ENCODE measurements at places on chromosomes 16 and 17.

GRCh38 chr17:55420067-55420775 is 1.4 kb downstream of the MMD start:
- no peak for DNase-seq

GRCh38 chr16:1917056-1917664 is 1.1 kb downstream of the HS3ST6 start:
- no peak for DNase-seq

DNA sequence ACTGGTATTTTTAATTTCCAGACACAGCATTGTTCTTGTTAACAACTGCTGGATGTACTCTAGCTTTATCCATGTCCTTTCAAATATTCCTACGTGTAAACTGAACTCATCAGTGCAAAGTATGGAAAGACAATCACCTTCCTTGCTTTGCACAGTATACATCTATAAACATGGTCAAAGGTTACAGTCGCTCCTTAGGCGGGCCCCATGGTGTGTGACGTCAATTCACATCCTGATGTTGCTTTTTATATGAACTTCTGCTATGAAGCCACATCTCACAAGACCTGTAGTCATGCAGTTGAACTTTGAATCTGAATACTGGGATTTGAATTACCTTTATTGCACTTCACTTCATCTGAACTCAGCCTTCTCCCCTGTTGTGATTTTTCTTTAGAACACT is 447.6 kb upstream of the PSMD7 start:
- DNase-seq = no peak

GRCh38 chr17:59488805-59489204 is 76.6 kb upstream of the DHX40 start:
- peak; percentile 32 for DNase-seq

DNA sequence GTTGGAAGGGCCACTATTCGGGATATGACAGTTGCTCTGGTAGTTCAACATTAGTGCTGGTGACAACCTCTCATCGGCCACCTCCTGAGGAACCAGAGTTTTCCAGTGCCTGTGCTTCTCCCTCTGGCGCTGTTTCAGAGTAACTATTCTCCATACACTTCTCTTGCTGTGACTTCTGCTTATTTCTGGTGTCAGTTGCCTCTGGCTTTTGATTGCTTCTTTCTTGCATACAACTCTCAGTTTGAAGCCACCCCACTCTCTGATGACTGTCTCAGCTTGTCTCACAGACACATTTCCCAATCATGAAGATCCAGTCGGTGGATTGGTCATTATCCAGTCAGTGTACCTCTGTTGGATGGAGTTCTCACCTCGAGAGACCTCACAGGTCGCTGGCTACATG is 3.4 kb upstream of the TM4SF5 start:
- DNase-seq = no peak

- no peak for DNase-seq
These were observed 2.7 kb upstream of the RNF112 start for GRCh38 chr17:19408346-19408710.

DNA sequence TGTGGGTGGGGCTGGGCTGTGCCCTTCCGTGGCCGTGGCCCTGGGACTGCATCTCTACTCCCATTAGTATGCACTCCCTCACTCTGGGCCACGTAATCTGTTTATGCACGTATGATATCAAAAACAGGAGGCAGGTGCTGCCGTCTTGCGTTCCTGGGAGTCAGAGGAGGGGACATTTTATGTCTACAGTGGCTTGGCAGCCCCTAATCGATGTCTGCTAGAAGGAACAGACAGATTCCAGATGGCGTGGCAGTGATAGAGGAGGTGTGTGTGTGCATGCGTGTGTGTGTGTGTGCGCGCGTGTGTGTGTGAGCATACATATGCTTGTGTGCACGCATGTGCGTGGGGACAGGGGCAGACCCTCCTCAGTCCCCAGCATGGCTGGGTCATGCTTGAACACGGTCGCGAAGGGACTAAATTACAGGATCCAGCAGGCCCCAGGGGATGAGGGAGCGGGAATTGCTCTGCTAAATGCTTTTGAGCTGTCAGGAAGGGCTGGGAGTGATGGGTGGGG is 44.7 kb downstream of the SREBF1 start:
- no peak for DNase-seq

DNA sequence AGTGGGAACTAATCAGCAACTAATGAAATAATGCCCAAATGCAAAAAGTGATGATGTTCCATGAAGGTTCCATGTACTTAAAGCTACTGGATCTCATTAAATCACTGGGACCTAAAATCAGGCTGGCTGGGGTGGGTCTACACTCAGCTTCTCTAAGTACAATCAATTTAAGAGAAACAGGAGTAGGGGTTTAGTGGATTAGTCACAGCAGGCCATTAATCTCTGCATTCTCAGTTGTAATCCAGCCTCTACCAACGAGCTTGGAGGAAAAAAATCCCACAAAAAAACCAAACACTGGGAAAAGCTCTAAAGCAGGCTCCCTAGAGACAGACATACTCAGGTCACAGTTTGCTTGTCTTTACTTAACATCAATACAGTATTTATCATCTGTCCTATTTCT is 15.0 kb downstream of the CA10 start:
- DNase-seq = no peak

DNA sequence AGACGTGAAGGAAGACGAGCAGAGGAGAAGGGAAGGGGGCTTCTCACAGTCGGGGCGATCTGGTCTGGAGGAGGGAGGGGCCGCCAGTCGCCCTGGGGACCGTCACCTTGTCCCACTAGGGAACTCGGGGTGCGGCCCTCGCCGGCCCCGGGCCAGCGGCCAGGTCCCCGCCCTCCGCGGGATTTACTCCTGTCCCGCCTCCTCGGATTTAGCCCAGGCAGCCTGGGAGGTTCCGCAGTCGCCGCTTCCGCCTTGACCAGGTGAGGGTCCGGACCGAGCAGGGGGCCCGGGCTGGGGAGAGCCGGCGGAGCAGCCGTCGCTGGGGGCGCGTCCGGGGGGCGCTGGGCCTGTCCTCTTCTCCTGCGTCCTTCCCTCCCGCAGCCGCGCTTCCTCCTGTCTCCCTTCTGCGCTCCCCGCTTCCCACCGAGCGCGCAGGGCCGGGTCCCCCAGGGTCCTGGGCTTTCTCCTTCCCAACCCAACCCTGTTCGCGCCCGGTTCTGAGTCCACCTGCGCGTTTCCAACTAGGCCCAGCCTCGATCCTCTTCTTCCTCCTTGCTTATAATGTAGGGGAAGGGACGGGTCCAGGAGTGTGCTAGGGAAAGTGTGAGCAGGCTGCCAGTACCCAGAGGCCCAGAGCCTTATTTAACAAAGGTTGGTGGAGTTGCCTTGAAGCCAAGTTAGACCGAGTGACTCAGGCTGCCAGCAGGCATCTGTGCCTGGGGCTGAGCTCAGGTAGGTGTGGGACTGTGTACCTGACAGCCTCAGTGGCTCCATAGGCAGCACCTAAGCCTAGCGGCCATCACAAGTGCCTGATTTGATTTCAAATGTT is at the start of gene TNK1:
TNK1 (plus strand) TSS at position 235 of the 829 bp plus-strand sequence. CDS start 1,838 bp downstream, outside the sequence.
- DNase-seq = no peak

DNA sequence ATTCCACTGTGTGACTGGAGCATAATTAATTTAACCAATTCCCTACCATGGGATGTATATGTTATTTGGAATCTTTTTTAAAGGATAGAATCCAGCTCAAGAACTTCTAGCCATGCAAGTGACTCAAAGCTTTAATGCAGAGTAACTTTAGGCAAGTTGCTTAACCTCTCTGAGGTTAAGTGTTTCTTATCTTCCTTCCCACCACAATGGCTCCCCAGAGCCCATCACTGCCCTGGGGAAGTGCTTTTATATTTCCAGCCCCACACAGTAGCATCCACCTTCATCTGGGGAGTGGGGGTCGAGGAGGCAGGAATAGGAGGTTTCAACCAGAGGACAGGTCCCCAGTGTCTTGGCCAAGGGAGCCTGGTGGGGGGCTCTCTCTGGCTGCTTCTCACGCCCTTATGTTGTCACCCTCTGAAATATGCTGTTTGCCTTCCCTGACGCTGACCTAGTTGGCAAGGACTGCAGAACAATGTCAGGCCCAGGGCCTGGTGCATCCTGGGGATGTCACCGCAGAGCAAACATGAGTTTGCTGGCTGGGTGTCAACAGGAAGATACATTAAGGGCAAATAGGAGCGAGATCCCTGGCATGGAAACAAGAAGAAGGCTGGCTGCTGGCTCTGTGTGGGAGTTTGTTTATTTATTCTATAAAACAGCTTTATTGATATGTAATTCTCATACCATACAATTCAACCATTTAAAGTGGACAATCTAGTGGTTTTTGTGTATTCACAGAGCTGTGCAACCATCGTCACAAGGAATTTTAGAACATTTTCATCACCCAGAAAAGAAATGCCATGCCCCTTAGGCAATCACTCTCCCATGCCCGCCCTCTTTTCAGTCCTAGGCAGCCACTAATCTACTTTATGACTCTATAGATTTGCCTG is 46.6 kb upstream of the WSB1 start:
- no peak for DNase-seq

DNA sequence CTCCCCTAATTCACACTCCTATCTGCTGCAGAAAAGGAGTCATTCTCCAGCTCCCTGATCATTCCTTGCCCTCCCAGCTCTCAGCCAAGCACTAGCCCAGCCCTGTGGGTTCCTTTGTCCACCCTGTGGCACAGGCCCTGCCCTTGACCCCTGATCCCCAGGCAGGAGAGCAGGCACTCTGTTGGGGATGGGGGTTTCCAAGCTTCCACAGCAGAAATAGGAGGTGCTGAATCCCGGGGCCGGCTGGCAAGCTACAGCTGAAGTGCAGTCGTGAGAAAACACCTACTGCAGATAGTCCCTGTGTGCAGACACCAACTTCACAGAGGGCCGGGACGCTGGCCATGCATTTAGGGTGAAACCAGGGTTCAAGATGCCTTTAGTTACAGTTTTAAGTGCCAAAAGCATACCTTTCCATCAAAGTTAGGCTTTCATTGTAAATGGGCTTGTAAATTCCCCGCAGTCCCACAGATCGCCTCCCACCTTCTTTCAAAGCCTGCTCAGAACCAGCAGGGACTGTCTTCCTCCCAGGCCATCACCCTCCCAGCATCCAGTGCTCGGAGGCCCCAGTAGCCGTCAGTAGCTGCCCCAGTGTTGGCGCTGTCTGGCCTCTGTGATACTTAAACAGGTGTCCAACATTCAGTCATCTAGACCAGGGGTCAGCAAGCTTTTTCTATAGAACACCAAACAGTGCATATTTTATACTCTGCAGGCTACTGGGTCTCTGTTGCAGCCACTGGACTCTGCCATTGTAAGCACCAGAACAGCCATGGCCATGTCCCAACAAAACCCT is 10.6 kb downstream of the CPSF4L start:
- DNase-seq = no peak

GRCh38 chr17:48031966-48032365 is 5.6 kb downstream of the COPZ2 start:
- no peak for DNase-seq

DNA sequence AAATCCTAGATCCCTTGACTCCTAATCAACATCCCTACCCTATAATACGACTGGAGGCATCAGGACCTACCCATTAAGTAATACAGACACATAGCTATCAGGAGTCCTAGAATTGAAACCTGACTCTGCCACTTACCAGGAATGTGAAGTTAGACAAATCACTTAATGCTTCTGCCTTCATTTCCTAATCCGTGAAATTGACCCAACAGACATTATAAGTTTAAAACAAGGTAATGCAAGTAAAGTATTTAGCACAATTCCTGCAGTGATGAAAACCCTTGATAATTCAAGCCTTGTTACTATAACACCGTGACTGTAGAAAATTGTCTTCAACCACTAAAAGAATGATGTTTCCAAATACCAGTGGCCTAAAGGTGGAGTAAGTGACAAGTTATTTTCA is 150.2 kb downstream of the KCNJ2 start:
- no peak for DNase-seq

- DNase-seq = no peak
These were observed 119.5 kb downstream of the PMP22 start for GRCh38 chr17:15145621-15146020.

DNA sequence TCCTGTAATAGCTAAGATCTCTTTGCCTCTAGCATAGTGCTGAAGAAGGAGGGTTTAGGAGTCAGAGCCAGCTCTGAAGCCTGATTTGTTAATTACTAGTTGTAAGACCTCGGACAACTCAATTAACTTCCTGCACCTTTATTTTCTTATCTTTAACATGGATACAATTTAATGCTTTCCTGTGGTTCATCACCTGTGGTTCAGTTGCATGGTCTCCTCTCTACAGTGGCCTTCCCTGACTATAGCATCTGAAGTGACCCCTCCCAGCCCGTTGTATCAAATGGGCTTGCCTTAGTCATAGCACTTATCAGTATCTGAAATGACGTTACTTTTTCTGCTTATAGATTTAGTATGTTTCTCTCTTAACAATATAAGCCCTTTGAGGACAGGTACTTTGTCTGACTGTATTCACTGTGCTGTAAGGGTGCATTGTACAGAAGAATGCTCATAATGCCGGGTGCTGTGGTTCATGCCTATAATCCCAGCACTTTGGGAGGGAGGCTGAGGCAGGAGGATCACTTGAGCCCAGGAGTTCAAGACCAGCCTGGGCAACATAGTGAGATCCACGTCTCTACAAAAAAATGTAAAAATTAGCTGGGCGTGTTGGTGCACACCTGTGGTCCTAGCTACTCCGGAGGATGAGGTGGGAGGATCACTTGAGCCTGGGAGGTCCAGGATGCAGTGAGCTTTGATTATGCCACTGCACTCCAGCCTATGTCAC is 2.6 kb upstream of the NDE1 start:
- DNase-seq = no peak

- no peak for DNase-seq
These were observed 83.8 kb upstream of the CCL2 start for GRCh38 chr17:34171245-34171818.

DNA sequence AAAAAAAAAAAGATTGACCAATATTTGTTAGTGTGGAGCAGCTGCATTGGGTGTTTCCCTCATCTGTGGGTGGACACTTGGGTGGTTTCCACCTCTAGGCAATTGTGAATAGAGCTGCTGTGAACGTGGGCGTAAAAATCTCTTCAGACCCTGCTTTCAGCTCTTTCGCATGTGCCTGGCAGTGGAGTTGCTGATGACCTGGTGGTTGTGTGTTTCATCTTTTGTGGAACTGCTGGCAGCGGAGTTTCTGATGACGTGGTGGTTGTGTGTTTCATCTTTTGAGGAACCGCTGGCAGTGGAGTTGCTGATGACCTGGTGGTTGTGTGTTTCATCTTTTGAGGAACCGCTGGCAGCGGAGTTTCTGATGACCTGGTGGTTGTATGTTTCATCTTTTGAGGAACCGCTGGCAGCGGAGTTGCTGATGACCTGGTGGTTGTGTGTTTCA is 21.4 kb downstream of the ZC3H18 start:
- DNase-seq = no peak

- DNase-seq = no peak
These were observed 323 bp downstream of the ST3GAL2 start for GRCh38 chr16:70438585-70438968.

Measured in osteocyte (in vitro differentiated cells).